CD4-positive, alpha-beta T cell treated with Interleukin-21 for 1 hour (primary cell): ENCODE measurements at places on chromosomes 1 and 21.

DNA sequence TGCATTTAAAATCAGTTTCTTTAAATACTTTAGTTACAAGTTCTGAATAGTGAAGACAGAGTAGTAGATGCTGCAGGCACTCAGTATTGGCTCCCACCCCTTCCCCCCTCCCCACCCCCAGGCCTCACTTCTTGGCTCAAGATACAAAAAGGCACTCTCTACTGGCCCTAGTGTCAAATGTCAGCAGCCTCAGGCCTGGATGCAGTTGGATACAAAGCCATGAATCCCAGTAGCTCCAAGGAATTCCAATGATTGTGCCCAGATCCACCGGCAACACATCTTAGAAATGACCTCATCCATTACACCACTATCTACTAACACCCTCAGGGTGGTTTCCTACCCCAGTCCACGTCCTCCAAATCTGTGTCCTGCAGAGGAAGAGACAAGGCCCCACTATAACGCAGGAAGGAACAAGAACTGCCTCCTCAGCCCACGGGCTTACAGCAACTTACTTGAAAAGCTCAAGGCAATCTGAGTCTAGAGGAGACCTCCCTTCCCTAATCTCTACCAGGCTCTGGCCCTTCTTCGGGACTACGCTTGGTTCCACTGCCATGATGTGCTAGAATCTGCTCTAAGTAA, 17.6 kb downstream of the ACADM start:
- DNase-seq, result no peak

DNA sequence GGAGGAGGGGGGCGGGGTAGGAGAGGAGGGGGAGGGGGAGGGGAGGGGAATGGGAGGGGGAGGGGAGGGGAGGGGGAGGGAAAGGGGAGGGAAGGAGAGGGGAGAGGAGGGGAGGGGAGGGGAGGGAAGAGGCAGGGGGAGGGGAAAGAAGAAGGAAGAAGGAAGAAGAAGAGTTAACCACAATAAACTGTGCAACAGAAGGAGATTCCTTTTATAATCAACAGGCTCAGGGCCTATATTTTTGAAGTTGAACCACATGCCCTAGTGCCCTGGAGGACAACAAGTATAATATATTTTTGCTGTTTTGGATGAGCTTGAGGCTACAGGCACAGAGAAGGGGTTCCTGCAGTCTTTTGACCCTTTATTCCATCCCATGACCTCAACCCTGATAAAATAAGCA, 228.2 kb upstream of the IRF2BP2 start:
- DNase-seq, result no peak

DNA sequence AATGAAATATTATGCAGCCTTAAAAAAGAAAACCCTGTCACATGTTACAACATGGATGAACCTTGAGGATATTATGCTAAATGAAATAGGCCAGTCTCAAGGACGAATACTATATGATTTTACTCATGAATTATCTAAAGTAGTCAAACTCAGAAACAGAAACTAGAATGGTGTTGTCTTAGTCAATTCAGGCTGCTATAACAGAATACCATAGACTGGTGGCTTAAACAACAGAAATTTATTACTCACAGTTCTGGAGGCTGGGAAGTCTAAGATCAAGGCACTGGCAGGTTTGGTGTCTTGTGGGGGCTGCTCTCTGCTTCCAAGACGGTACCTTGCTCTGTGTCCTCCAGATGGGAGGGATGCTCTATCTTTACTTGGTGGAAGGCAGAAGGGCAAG, 113.8 kb upstream of the DNAH14 start:
- DNase-seq, result no peak

- DNase-seq, result no peak
These were observed 21.5 kb upstream of the MTARC2 start for GRCh38 chr1:220726634-220727033.
